Putamen (tissue), 1 donor: ENCODE measurements at places on chromosomes 16 and 17.

GRCh38 chr16:49514073-49514980 lies 140.7 kb downstream of the C16orf78 start:
- DNase-seq, result no peak

GRCh38 chr17:61583242-61583641 lies 7.8 kb downstream of the NACA2 start:
- DNase-seq, result no peak

GRCh38 chr16:66107661-66108060 lies 258.8 kb upstream of the CDH5 start:
- DNase-seq, result no peak

GRCh38 chr17:39687101-39687545 lies 734 bp downstream of the PGAP3 start:
- no peak for DNase-seq

- no peak for DNase-seq
Measured at GRCh38 chr17:38768417-38768816, 15.9 kb downstream of the PSMB3 start.

- peak; percentile 29 for DNase-seq
Measured at GRCh38 chr17:18356624-18357023, 6.7 kb downstream of the SHMT1 start.

DNA sequence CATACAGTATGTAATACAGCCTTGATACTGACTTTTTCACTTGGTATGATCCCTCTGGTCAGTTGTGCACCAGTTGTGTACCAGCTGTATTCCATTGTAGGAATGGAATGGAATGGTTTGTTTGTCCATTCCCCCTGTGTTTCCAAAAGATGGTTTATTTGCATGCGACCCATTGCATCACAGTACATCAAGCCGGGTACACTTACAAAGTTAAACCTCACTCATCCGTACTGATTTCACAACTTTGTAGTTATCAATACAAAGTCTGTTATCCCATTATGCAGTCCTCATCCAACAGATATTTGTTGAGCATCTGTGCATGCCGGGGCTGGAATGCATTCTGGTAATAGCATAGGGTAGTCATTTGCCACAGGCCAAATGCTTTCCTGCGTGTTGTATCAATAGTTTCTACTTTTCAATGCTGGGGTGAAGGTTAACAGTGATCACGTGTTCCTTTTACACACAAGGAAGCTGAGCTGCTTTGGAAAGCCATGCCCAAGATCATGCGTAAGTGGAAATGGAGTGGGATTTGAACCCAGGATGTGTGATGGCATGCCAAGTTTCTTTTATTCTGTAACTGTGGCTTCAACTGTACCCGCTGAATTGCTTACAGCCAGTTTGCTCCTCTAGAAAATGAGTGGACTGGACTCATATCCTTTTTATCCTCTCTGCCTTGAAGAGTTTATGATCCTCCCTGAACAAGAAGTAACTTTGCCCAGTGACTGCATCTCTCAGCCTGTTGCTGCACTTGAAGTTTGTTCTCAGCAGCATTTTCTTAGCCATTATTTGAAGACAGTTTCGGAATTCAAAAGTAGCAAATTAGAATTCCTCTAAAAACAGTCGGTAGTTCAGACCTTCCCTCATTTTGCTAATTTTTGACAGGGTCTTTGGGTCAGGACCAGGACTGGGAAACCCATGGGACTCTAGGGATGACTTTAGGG lies 228.5 kb downstream of the CCDC182 start:
- no peak for DNase-seq

DNA sequence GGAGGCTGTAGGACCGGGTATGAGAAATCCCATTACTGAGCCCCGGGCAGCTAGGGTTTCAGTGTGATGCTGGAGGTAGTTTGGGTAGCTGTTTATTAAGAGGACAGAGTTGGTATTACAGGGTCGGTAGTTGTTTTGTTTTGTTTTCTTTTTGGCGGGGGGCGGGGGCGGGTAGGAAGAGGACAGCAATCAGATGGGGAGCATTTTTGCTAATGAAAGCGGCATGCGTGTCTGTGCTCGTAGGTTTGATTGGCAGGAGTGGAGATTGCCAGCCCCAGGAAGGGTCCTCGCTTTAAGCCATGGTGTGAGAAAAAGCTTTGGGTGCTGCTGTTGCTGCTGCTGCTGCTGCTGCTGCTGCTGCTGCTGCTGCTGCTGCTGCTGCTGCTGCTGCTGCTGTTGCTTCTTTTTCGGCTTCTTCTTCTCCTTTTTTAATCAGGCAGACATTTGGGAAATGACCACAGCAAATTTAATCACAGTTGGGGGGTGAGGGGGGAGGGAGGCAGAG lies 498.5 kb upstream of the ZFHX3 start:
- DNase-seq, result no peak

- DNase-seq, result peak; percentile 87
Measured at GRCh38 chr17:4908711-4909496, 6.0 kb upstream of the CHRNE start.

DNA sequence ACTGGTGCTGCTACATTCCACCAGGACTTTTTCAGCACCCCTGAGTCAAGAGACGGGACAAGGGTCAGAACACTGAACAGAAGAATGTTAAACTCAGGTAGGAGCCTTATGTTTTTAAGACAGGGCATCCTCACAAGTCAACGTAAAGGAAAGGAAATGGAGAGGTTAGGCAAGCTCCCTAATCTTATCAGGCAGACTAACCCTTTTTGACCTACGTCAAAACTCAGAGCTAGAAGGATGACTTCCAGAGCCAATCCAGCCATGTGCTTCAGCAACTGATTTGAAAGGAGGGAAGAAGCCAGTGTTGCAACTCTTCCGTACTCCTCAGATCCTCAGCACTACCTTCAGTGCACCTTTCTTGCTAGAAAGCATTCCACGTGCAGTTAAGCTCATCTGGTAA lies 46.8 kb downstream of the REXO5 start:
- DNase-seq, result no peak

DNA sequence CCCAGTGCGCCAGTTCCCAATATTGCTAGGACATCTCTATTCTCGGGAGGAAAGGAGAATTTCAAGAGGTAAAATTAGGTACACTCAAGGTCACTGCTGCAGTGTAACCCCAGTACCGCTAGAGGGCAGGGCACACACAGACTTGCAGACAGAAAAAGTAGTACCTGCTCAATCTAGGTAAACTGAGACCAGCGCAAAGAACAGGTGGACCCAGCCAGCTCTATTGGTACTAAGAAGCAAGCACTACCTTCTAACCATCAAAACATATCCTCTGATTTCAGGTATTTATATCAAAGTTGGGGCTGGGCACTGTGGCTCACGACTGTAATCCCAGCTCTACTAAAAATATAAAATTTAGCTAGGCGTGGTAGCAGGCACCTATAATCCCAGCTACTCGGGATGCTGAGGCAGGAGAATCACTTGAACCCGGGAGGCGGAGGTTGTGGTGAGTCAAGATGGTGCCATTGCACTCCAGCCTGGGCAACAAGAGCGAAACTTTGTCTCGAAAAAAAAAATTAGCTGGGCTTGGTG lies 3.6 kb upstream of the WDR81 start:
- no peak for DNase-seq
